SJSA1 (cell line): ENCODE measurements at places on chromosomes 12 and 14. TPM values are rescaled to one million over a fixed set of nuclear protein-coding genes. Genes with fewer than 3 reads are reported as not detected.

ARMH4 gene
- 0.29 TPM in 1 of 2 replicates, not detected in the other for total RNA-seq

FAM181A gene
- not detected in 2 replicates for total RNA-seq

GRCh38 chr14:68181519-68182326 lies 362.1 kb downstream of the RAD51B start:
- H3K36me3 ChIP-seq = no peaks in the 10 kb centered on the region
- no peaks in the 10 kb centered on the region for H3K27me3 ChIP-seq
- DNase-seq = peak; percentile 53
- H3K27ac ChIP-seq = peak overlapping the region; percentile 28
- H3K4me1 ChIP-seq = peaks cover 31% of the 10 kb centered on the region

DNA sequence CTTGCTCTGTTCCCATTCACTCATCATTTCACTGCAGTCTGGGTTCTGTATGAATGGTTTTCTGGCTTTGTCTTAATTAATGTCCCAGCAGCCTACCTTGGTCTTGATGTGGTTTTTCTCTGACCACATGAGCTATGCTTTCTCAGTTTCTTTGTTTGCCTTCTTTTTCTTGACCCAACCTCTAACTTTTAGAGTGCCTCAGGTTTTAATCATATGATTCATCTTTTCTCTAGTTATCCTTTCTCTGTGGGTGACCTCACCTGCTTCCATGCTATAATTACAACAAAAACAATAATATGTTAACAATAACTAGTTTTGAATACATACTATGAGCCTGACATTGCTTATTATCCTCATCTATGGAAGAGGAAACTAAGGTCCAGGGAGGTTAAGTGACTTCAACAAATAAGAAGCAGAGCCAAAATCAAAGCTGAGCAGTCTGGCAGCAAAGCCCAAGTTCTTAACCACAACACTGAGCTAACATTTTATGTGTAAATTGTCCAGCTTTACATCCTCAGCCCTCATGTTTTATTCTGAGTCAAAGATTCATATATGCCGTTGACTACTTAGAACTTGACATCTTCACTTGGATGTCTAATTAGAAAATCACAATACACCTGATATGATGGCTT lies 4.7 kb upstream of the EPYC start:
- H3K36me3 ChIP-seq = no peaks in the 10 kb centered on the region
- H3K27ac ChIP-seq = no peak overlapping the region
- H3K4me1 ChIP-seq = peaks cover 8% of the 10 kb centered on the region
- H3K4me3 ChIP-seq = no peak overlapping the region
- DNase-seq = no peak

MFAP5 gene
- 1.7 and 2.3 TPM in 2 replicates for total RNA-seq

GRCh38 chr14:96962337-96962736 lies 165.2 kb downstream of the VRK1 start:
- H3K36me3 ChIP-seq = no peaks in the 10 kb centered on the region
- H3K27me3 ChIP-seq = no peaks in the 10 kb centered on the region
- no peaks in the 10 kb centered on the region for H3K4me1 ChIP-seq
- H3K27ac ChIP-seq = no peak overlapping the region

C1RL gene
- 0.63 and 2.5 TPM in 2 replicates for total RNA-seq

- peaks cover 29% of the 10 kb centered on the region for H3K27me3 ChIP-seq
- no peaks in the 10 kb centered on the region for H3K36me3 ChIP-seq
- peak overlapping the region; percentile 43 for H3K4me3 ChIP-seq
- peaks cover 30% of the 10 kb centered on the region for H3K4me1 ChIP-seq
- H3K27ac ChIP-seq = no peak overlapping the region
Measured at GRCh38 chr12:3200032-3200617, 122.9 kb downstream of the TSPAN9 start.

PLEKHG7 gene
- total RNA-seq = not detected in 2 replicates

DNA sequence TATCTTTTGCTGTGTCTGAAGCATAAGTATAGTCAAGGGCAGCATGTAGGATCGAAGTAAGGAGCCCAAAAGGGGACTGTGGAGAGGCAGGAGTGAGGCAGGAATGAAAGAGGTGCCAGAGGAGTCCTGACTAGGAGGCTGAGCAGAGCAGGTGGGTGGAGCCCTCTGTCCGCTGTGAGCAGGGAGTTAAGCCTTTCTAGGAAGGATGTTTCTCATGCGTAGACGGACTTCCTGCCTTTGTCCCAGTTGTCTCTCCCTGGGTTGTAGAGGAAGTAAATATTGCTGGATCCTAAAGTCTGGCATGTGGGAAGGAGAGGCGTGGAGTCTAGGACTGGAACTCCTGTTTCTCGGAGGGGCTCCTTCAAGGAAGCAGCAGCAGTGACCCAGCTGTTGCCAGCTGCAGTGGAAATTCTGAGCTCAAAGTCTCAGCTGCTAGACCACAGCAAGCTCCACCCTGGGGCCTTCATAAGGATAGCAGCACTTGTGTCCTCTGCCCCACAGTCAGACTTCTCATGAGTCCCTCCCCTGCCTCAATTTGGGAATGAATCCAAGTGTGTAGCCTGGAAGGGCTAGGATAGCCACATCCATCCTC lies 44.0 kb downstream of the RBMS2 start:
- H3K27ac ChIP-seq = no peak overlapping the region
- no peak overlapping the region for H3K4me3 ChIP-seq
- H3K36me3 ChIP-seq = peaks cover 90% of the 10 kb centered on the region
- peaks cover 3% of the 10 kb centered on the region; the same call in 1 of the 2 replicates for H3K4me1 ChIP-seq
- H3K27me3 ChIP-seq = no peaks in the 10 kb centered on the region
- DNase-seq = no peak

DNA sequence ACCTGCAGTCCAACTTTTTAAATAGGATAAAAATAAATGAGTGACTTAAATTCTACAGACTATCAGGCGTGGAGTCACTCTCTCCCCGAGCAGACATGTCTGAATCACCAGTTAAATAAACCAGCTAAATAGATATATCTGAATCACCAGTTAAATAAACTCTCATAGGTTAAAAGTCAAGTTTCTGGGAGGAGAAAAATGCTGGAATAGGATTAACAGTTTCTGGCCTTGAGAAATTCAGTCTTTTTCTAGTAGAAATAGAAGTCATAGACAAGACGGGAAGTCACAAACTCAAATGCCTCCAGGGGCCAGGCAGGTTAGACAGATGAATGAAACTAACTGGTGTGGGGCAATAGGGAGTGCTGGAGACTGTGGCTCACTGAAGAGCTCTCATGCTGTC lies 258.6 kb upstream of the TMEM132C start:
- DNase-seq = no peak
- peaks cover 13% of the 10 kb centered on the region for H3K4me1 ChIP-seq
- no peaks in the 10 kb centered on the region for H3K27me3 ChIP-seq
- no peaks in the 10 kb centered on the region for H3K36me3 ChIP-seq
- H3K27ac ChIP-seq = peak overlapping the region; percentile 5; the same call in 1 of the 2 replicates

GRCh38 chr12:89210277-89210676 lies 142.0 kb downstream of the DUSP6 start:
- H3K36me3 ChIP-seq = no peaks in the 10 kb centered on the region
- no peak for DNase-seq
- H3K27ac ChIP-seq = no peak overlapping the region
- no peak overlapping the region for H3K4me3 ChIP-seq
- no peaks in the 10 kb centered on the region for H3K27me3 ChIP-seq
- H3K4me1 ChIP-seq = no peaks in the 10 kb centered on the region

CIT gene
- 21.1 and 33.7 TPM in 2 replicates for total RNA-seq

DNA sequence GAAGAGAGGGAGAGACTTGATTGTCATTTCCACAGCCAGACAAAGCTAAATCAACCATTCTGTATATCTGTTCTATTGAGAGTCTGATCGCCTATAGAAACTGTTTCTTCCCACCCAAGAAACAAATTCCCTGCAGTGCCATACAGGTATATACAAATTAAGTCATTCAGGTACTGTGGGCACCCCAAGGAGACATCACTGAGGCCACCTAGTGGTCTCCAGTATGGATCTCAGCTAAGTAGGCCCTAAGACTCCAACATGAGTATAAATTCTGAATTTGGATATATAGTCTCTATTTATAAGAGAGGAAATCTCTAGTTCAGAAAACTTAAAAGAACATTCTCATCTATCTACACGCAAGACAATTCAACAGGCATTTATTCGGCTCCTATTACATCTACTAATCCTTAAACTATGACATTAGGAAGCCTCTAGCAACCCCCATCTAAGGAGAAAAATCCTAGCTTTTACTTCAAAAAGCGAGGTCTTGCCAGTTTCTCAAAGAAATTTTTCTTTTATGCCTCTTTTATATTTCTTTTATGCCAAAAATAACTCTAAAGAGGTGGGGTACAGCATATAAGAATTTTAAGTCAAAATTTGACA lies 62.6 kb downstream of the DCAF5 start:
- H3K4me1 ChIP-seq = peaks cover 39% of the 10 kb centered on the region
- no peak overlapping the region for H3K27ac ChIP-seq
- H3K4me3 ChIP-seq = no peak overlapping the region
- peaks cover 29% of the 10 kb centered on the region for H3K36me3 ChIP-seq

SPIC gene
- total RNA-seq = not detected in 2 replicates

GRCh38 chr12:68743356-68743755 lies 2.6 kb upstream of the SLC35E3 start:
- H3K27ac ChIP-seq = no peak overlapping the region
- H3K36me3 ChIP-seq = 0 out of 2 replicates have a peak, but pooled peaks cover 18% of the 10 kb centered on the region
- no peak for DNase-seq

DNA sequence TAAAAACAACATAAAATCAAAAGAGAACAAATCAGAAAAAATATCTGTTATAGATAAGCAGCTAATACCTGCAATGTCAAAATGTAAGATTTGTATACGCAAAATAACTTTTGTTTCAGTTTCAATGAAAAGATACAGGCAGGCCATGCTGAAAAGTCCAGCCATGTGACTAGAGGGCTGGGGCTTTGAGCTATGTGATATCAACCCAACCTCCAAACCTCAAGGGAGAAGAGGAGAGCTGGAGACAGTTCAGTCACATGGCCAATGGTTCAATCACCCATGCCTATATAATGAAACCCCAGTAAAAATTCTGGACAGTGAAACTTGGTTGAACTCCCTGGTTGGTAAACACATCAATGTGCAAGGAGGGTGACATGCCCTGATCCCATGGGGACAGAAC lies 5.3 kb downstream of the COX16 start:
- H3K36me3 ChIP-seq = peaks cover 8% of the 10 kb centered on the region; the same call in 1 of the 2 replicates
- H3K27me3 ChIP-seq = no peaks in the 10 kb centered on the region
- no peaks in the 10 kb centered on the region for H3K4me1 ChIP-seq
- DNase-seq = no peak
- H3K4me3 ChIP-seq = no peak overlapping the region

DNA sequence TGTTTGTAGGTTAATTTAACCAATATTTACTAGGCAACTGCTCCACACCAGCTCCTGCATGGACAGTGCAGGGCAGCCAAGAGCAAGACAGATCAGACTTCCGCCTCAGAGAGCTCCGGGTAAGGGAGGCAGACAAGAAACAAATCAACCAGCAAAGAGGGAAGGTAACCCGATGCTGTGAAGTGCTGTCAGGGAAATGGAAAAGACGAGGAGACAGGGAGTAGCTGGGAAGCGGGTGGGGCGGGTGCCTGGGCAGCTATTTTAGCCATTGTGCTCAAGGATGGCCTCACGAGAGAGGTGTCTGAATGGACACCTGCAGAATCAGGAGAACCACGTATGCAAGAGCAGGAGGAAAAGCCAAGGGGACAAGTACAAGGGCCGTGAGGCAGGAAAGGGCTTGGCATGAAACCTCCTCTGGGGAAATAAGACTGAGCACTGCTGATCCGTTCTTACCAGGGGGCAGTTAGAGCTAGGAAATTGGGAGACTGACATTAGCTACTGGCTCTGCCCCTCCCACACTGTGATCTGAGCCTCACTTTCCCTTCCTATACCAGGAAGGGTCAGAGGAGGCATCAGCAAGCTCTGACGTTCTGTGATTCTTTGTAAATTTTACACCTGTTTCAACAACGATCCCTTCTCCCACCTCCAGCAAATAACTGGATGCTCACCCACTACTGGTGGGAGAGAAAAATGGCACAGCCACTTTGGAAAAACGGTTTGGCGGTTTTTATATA lies 6.5 kb upstream of the TMEM119 start:
- peaks cover 28% of the 10 kb centered on the region for H3K4me1 ChIP-seq
- no peak overlapping the region for H3K27ac ChIP-seq
- peak; percentile 92 for DNase-seq
- H3K27me3 ChIP-seq = no peaks in the 10 kb centered on the region
- no peak overlapping the region for H3K4me3 ChIP-seq

KRT80 gene
- 1.5 and 4.0 TPM in 2 replicates for total RNA-seq

GRCh38 chr12:54141431-54142113 lies 47.2 kb downstream of the SMUG1 start:
- no peak overlapping the region for H3K27ac ChIP-seq
- H3K4me3 ChIP-seq = no peak overlapping the region
- peaks cover 19% of the 10 kb centered on the region for H3K4me1 ChIP-seq
- H3K36me3 ChIP-seq = no peaks in the 10 kb centered on the region
- H3K27me3 ChIP-seq = no peaks in the 10 kb centered on the region
- DNase-seq = no peak

- H3K27me3 ChIP-seq = no peaks in the 10 kb centered on the region
- DNase-seq = no peak
- H3K27ac ChIP-seq = no peak overlapping the region
- H3K36me3 ChIP-seq = no peaks in the 10 kb centered on the region
Measured at GRCh38 chr12:53777936-53778644, 26.3 kb upstream of the CISTR start.

GRCh38 chr14:74608959-74609611 lies 3.0 kb downstream of the LTBP2 start:
- peak; percentile 67 for DNase-seq
- H3K36me3 ChIP-seq = no peaks in the 10 kb centered on the region
- H3K27me3 ChIP-seq = peaks cover 7% of the 10 kb centered on the region
- H3K4me3 ChIP-seq = no peak overlapping the region
- H3K27ac ChIP-seq = no peak overlapping the region
- peaks cover 29% of the 10 kb centered on the region for H3K4me1 ChIP-seq
